EL (cell line): ENCODE measurements at places on chromosomes 4 and X.

GRCh38 chrX:100928660-100929613 lies at the start of gene XKRX:
XKRX (minus strand) TSS chrX:100928917; CDS start chrX:100928304, 613 bp downstream.
- DNase-seq: peak; percentile 29

- no peak for DNase-seq
These were observed 200.3 kb upstream of the MAB21L2 start for GRCh38 chr4:150381609-150382008.

- DNase-seq: peak; percentile 31
These were observed 112.6 kb upstream of the ZNF827 start for GRCh38 chr4:146051223-146051622.

DNA sequence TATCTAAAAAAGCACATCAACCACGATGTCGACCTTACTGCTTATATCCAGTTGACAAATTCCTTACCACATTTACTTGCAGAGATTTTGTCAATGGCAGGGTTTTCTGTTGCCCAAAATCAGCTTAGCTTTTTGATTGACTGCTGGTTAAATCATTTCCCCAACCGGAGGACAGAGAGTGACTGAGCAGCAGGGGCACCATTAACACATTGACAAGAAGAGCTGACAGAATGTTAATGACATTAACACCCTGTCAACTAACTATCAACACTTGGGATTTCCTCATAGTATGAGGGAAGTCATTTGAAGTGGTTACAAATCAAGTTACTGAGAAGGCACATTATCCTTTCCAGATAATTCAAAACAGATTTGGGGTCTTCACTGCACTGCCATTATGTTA lies 368.4 kb downstream of the RPA4 start:
- no peak for DNase-seq

DNA sequence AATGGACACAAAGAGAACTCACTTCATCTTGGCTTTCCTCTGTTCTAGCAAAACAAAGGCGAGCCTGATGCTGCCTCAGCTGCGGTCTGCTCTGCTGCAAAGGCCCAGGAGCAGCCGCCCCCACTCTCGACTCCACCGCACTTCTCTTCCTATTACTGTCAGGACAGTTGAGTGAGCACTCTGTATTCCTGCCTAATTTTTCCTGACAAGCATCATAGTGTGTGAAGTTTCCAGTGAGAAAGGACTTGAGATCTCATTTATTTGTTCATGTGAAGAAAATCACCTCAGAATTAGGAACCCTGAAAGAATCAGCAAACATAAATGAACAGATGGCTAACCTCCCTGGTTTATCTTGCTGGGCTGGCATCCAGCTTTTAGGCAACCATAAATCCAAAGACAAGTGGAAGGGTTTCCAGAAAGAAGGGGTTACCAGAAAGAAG lies 15.6 kb downstream of the SCARB2 start:
- peak; percentile 30 for DNase-seq

GRCh38 chrX:3713225-3713936 lies at the start of gene PRKX:
PRKX (minus strand) TSS chrX:3713649; CDS start chrX:3713253, 396 bp downstream.
- peak; percentile 52 for DNase-seq

DNA sequence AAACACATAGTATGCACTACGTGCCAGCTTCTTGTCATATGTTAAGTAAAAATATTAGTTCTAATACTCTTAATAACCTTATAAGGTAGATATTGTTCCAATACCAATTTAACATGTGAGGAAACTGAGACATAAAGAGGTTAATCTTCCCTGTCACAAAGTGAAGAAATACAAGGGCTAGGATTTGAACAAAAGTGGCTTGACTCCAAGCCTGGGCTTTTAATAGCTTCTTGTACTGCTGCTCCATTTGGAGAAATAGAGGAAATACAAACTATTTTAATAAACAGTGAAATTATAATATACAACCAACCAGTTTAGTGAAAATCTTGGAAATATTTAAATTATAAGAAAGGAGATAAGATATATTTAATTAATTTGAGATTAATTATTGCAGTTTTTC lies 33.2 kb downstream of the TLL1 start:
- DNase-seq: no peak

DNA sequence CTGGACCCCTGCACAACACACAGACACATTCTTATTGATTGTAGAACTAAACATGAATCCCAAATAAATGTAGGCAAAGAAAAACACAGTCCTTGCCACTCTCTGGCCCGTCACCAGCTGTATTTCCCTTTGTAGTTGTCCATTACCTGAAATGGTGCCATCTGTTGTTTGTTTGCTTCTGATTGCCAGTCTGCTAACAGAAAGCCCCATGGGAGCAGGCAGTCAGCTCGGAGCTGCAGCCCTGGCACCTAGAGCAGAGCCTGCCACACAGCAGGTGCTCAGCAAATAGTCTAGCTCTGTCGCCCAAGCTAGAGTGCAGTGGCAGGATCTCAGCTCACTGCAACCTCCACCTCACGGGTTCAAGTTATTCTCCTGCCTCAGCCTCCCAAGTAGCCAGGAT lies 28.9 kb downstream of the CPLX1 start:
- no peak for DNase-seq

GRCh38 chr4:171813526-171814250 lies 484 bp downstream of the GALNTL6 start:
- no peak for DNase-seq

- no peak for DNase-seq
These were observed 15.8 kb downstream of the GC start for GRCh38 chr4:71768123-71768522.

DNA sequence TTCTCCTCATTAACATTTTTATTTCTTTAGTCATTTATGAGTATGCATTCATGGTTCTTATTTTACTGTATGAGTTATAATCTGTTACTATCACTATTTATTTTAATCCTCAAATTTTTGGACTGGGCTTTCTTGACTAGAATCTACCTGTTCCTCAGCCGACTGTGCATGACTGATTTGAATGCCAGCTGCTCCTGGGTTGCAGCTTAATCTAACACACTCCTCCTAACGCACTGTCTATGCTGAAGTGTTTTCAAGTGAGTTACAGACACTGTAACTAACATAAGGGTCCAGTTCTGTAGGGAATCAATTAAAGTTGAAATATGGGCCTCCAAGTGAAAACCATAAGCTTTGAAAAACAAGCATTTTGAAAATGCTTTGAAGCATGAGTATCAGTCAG lies 137.4 kb upstream of the ARSJ start:
- no peak for DNase-seq
